ENCODE measurements at places on chromosomes 3 and 15.

GRCh38 chr3:77427528-77427927 is 387.6 kb downstream of the ROBO2 start:
- DNase-seq = no peak

GRCh38 chr15:69557707-69558409 is 105.2 kb downstream of the RPLP1 start:
- no peak for DNase-seq

DNA sequence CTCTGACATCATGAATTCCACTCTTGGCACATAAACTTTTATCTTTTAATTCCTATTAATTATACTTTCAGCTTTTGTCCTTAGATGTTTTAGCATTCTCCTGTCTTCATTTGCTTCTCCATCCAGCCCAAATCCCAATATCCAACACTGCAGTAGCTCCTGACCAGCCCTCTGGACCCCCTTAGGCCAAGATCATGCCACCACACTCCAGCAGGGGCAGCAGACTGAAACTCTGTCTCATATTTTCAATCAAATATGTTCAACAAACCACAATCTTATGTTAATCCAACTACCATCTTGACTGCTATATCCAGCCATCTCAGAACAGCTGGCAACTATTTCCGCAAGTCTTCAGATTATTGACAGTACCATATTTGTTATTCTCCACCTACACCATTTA is 315.8 kb upstream of the ROBO2 start:
- no peak for DNase-seq

- no peak for DNase-seq
Measured at GRCh38 chr15:70523616-70524015, 239.7 kb downstream of the UACA start.

- no peak for DNase-seq
Measured at GRCh38 chr3:178618896-178619295, 82.7 kb downstream of the KCNMB2 start.

GRCh38 chr3:69649120-69650065 is 89.9 kb upstream of the MITF start:
- no peak for DNase-seq

- DNase-seq = no peak
Measured at GRCh38 chr3:116191409-116191808, 253.9 kb downstream of the LSAMP start.

DNA sequence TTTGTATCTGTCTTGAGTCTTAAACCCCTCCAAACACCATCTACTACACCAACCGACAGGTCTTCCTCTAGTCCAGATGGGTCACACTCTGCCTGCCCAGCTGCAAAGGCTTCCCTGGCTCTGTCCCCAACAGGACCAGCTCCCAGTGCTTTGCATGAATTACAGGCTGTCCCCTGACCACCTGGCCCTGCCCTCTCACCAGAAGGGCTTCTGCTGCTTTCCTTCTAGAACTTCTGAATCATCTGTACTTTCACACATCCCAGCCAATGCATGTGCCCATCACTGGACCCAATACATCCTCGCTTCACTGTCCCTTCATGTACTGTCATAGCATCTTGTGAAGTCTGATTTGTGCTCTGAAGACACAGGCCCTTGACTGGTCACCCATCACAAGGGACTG is 53.6 kb downstream of the HOMER2 start:
- DNase-seq = no peak

GRCh38 chr3:69542089-69542804 is 156.4 kb upstream of the FRMD4B start:
- DNase-seq = no peak

All from NCI-H1694 (cell line).